Femur (tissue), 1 donor: ENCODE measurements at places on chromosomes 2 and 18.
A peak's percentile ranks its signal among the peaks of the same experiment; 100 is the strongest.

GRCh38 chr2:217843324-217843723, 159.5 kb downstream of the TNS1 start:
- no peak for DNase-seq

DNA sequence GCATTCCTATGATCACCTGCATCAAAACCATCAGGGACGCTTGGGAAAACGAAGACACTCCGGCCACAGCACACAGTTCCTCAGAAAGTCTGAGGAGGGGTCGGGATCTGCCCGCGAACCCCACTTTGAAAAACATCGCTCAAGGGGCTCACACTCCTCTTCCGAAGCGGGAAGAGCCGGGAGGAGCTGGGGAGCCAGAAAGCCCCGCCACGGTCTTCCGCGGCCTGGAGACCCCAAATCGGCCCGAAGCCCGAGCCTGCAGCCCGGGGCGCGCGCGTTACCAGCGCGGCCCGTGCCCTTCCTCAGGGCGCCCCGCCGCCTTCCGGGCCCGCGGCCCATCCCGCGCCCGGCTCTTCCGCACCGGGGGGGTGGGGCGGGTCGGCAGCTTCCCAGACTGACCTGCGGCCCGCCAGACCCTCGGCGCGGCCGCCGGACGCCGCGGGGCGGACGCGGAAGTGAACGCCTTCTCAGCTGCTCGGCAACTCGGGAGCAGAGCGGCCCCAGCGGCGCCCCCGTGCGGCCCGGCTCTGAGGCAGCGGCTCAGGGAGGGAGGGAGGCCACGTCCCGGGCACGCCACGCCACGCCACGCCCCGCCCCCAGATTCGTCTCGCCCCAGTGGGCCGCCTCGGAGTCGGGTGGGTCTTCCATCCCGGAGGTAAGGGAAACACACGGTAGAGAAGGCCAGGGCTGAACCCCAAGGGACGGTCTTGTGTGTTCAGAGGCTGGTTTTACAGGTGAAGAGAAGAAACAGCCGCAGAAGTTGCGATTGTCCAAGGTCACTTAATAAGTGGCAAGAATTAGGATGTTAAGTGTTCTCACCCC, at the start of gene KCTD18:
KCTD18 (minus strand) TSS at position 457 of the 822 bp plus-strand sequence. CDS start 3,052 bp downstream, outside the sequence.
- peak; percentile 95 for DNase-seq

GRCh38 chr2:101745711-101746694, 48.5 kb downstream of the MAP4K4 start:
- no peak for DNase-seq

DNA sequence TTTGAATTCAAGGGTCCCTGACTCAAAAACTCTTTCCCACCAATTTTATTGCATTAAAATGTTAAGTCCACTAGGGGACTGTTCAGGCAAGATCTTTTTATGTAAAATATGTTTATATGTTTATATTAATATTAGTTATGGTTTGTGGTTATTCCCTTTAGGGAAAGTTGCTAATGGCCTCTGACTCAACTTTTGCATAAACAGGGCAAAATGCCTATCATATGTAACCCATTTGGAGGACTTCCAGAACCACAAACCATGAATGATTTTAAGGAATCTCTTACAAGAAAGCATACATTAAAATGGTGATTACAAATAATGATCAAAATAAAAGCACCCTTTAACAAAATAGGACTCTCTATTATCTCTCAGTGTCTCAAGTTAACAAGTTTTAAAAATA, 1484.5 kb upstream of the ZEB2 start:
- DNase-seq = no peak

DNA sequence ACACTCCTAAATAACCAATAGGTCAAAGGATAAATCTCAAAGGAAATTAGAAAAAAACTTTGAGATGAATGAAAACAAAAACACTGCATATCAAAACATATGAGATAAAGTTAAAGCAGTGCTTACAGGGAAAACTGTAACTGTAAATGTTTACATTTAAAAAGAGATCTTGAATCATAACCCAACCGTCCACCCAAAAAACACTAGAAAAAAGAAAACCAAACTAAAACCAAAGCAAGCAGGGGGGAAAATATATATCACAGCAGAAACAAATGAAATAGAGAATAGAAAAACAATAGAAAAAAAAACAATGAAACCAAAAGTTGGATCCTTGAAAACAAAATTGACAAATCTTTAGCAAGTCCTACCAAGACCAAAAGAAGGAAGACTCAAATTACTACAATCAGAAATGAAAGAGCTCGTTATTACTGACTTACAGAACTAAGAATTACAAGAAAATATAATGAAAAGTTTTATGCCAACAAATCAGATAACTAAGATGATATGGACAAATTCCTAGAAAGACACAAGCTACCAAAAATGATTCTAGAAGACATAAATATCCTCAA, 65.6 kb downstream of the TLK1 start:
- no peak for DNase-seq

- no peak for DNase-seq
These were observed 492 bp downstream of the KIF5C start for GRCh38 chr2:148875387-148876051.

GRCh38 chr2:11503354-11503927, 30.4 kb upstream of the GREB1 start:
- no peak for DNase-seq

DNA sequence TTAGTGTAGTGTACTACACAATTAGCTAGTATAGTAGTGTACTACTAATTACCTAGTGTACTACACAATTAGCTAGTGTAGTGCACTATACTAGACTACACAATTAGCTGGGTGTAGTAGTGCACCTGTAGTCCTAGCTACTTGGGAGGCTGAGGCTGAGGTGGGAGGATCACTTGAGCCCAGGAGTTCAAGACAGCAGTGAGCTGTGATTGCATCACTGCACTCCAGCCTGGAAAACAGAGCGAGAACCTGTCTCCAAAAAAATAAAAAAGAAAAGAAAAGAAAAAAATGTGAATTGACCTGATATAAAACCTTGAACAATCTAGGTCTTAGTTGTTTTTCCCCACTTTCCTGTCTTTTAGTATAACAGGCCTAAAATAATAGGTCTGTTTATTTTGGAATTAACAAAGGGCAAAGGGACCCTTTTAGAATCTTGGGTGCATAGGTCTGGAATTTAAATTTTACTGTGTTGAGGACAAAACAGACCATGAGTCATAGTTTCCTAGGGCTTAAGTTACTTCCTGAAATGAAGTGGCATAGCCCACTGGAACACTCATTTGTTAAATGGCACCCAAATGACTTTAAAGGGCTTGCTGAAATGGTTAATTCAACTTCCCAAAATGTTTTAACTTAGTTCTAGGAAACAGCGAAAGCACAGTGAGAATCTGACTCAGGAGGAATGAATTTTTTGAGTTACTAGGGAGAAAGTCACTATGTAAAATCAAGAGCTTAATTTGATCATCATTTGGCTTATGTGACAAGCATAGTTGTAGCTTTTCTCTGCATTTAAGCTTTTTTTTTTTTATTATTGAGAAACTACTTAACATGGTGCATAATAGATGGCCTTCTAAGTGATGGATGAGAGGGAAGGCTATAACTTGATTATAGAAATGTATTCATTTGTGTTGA, 50.7 kb upstream of the ARL5A start:
- no peak for DNase-seq

DNA sequence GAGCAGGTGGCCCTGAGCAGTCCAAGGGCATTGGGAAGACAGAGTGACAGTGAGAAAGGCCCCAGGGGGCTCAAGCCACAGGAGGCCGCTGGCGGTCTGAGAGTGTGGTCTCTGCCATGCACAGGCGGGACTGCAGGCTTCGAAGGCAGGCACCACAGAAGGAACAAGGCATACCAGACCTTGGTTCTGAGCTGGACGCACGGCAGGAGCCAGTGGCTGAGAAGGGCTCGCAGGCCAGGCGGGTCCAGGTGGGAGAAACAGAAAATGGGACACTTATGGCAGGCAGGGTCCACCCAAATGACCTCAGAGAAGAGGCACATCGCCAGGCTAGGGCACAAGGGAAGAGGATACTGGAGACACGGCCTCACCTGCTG, 14.9 kb downstream of the HJURP start:
- no peak for DNase-seq

DNA sequence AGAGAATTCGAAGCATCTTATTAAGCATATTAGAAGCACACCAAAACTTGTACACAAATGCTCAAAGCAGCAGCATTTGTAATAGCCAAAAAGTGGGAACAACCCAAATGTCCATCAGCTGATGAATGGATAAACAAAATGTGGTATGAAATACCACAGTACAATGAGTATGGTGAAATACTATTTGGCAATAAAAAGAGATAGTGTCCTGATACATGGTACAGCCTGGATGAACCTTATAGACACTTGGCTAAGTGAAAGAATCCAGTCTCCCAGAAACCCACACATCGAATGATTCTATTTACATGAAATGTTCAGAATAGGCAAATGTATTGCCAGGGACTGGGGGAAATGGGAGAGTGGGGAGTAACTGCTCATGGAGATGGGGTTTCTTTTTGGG, 3.0 kb downstream of the SPATA3 start:
- DNase-seq = no peak

DNA sequence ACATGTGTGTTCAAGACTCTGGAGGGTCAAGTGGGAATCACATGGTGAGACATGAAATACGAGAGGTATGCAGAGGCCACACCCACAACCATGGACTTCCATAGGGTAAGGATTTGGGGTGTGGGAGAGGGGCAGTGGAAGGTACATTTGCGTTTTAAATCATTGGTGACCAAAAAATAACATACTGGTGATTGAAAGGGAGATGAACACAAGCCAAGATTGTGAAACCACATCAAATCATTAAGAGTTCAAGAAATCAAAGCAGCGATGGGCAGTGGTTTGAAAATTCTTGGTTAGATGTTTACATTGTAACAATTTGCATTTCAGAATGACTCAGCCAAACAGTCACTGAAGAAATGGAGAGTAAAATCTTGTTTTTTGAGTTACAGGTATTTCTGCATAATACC, 1.9 kb upstream of the CABYR start:
- no peak for DNase-seq

- DNase-seq = no peak
These were observed 42.1 kb upstream of the TAF1B start for GRCh38 chr2:9800975-9801726.

- DNase-seq = no peak
These were observed 451.4 kb downstream of the PID1 start for GRCh38 chr2:228819701-228820100.

DNA sequence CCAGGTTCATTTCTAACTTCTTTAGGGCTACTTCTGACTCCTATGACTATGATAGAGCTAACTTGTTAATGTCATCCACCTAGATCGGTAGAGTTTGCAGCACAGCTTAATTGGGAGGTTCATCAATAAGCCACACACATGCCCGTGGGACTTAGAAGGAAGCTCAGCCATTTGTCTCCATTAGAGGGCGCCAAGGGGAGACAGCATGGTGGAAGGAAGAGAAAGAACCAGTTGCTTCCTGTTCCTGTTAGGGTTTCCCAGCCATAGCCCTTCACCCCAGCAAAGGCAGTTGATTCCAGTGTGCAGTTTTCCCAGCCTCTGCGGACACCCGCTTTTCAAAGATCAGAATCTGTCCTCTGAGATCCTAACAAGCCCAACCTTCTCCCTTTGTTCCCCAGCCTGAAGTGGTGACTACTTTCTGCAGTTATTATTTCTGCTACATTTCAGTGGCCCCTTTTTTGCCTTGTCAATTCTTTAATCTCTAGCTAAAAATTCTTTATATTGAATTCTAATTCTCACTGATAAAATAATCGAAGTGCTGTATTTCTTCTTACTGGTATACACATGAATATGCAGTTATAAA, 30.3 kb downstream of the MAIP1 start:
- DNase-seq = peak; percentile 69

DNA sequence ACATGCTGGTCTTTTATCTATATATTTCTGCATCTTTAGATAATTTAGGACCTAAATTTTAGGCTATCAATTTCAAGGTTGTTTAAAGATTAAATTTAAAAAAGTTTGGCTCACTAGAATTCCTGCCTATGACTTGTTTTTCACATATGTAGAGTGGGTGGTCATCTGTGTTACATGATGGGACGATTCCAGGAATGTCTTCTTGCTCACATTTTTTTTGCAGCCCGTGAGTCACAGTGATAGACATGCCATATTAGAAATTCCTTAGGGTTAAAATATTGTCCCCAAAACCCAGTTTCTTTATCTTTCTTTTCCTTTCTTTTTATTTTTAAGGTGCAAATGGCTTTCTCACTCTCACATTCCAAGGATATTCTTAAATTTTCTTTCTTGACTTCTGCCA, 652.0 kb downstream of the PLCL1 start:
- no peak for DNase-seq

GRCh38 chr2:241842620-241843211, 16.0 kb downstream of the PDCD1 start:
- DNase-seq = peak; percentile 57

- DNase-seq = peak; percentile 10
These were observed 258.0 kb upstream of the SIX2 start for GRCh38 chr2:45267062-45267792.
